T follicular helper cell (primary cell): ENCODE measurements at places on chromosomes 13 and 19.
A peak's percentile ranks its signal among the peaks of the same experiment; 100 is the strongest.

- DNase-seq, result no peak
These were observed 171.4 kb downstream of the OXGR1 start for GRCh38 chr13:96822895-96823294.

GRCh38 chr19:3154957-3155736 lies 19.3 kb downstream of the GNA15 start:
- DNase-seq, result peak; percentile 76

GRCh38 chr19:1379961-1380489 lies 3.7 kb upstream of the NDUFS7 start:
- no peak for DNase-seq

DNA sequence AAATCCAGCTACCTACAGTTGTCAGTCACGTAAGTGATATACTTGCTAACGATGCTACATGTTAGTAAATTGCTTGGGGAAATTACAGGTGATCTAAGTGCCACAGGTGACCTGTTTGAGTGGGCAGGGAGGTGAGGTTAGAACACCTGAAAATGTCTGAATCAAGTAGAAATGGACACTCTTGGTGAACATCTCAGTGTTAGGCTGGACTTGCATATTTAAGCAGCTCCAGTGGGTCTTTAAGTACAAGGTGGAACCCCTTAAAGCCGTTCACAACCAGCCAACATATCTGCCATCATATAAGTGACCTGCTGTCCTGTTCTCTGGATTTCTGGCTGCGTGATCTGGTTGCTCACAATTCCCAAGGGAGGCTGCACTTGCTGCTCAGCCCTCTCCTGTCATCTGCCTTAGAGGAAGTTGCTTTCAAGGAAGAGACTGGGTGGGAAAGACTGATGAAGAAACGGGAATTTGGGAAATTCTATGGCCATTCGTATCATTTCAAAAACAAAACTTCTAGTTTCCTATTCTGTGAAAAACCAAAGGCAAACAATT lies 244.0 kb downstream of the DCLK1 start:
- DNase-seq, result no peak

DNA sequence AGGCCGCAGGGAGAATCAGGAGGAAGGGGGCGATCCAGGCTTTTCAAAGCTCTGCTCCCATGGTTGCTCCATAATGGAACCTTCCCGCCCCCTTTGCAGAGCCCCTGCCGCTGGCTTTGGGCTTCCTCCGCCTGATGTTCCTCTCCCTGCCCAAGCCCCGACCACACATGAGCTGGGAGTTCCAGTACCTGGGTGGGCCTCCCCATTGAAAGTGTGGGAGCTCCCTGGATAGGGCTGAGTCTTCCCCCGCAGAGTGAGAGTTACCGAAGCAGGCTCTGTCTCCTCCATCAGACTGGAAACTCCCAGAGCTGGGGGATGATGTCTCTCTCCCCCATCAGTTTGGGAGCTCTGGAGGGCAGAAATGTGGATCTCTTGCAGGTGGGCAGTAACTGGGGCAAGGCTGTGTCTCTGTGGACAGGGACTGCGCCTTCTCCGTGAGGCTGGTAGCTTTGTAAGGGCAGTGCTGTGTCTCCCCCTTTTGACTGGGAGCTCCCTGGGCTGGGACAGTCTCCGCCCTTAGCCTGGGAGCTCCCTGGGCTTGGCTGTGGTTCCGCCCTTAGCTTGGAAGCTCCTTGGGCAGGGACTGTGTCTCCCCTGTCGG lies 722 bp downstream of the DCAF15 start:
- DNase-seq, result no peak

DNA sequence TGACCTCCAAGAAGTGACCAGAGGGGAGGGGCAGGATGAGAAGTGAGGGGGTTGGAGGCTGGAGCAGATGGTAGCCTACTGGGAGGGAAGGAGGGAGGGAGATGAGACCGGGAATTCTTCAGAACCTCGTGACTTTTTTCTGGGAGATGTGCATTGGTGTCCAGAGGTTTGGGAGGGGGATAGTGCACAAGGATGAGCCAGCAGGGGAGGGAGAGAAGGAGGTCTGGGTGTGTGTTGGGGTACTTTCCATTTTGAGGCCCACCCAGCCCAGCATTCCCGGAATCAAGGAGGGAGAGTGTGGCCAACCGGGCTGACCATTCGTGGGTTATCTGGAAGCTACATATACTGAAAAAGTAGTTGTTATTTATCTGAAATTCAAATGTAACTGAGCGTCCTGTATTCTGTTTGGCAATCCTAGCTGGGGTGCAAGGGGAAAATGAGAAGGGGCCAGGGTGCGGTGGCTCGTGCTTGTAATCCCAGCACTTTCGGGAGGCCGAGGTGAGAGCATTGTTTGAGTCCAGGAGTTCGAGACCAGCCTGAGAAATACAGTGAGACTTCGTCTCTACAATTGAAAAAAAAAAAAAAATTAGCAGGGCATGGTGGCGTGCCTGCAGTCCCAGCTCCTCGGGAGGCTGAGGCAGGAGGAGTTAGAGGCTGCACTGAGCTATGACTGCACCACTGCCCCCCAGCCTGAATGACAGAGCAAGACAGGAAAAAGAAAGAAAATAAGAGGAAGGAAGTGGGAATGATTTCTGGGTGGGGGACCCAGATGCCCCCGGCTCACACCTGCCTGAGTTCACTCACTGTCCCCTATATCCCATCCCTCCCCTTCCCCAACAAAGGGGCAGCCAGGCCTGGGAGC lies 4.4 kb upstream of the C3 start:
- no peak for DNase-seq

- DNase-seq, result no peak
These were observed 50.0 kb downstream of the STARD13 start for GRCh38 chr13:33235564-33235963.

- peak; percentile 81 for DNase-seq
These were observed 5.1 kb downstream of the BBC3 start for GRCh38 chr19:47225746-47226425.

- no peak for DNase-seq
These were observed 888 bp downstream of the NOTCH3 start for GRCh38 chr19:15199661-15200552.

GRCh38 chr19:33429891-33430673 lies 56.6 kb downstream of the CEBPG start:
- DNase-seq, result peak; percentile 37

DNA sequence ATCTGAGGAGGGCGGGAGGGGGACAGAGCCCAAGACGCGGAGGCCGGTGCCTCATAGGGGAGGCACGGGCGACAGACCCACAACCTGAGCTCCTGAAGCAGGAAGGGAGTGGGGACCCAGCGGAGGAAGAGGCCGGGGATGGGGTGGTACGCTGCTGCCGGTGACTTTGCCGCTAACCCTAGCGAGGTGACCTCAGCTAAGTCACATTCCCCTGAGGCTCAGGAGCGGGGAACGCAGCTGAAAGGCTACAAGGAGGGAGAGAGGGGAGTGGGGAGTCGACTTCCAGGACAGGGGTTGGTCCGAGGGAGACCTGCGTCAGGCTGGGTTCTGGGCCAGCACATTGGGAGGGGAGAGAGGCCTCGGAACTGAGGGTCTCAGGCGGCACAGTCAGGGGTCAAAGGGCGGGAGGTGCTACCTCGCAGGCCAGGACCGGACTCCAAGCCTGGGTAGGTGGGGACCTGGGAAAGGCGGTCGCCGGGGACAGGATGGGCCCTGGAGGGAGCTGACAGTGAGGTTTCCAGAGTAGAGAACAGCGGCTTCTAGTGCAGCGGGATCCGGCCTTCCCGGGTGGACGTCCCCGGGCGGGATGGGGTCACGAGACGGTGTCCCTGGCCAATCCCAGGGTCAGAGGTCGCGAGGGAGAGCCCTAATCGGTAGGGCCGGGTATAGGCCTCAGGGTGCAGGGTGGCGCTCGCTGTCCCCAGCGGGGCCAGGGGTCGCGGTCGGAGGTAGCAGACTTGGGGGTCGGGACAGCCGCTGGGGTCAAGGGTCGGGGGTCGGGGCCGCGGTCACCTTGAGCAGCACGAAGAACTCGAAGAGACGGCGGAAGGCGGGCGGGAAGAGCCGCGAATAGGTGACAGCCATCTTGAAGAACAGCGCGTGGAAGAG lies 699 bp downstream of the TMEM259 start:
- peak; percentile 38 for DNase-seq

DNA sequence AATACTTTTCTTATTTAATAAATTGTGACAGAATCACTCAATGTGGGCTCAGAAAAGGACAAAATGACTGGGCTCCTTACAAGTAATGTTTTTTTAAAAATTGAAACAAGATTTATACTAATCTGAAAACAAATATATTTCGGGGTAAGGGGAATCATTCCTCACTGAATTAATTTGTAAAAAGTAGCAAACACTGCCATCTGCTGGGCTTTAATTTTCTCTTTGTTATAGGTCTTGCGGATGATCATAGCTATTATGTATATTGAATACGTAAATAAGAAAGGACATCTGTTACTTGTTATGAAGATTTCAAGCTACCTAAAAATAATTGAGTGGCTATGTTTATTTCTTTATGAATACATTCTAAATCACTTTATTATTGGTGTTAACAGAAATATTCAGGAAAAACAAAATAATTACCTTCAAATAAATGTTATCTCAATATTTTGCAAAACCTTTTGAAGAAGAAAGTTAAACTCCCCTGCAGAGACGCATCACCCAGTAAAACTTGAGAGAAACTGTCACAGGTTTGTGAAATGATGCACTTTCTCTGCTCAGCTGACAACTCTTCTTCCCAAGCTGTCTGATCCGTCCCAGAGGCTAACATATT lies 17.8 kb upstream of the ENOX1 start:
- no peak for DNase-seq

- no peak for DNase-seq
These were observed 7.9 kb downstream of the TLE5 start for GRCh38 chr19:3054265-3054971.

DNA sequence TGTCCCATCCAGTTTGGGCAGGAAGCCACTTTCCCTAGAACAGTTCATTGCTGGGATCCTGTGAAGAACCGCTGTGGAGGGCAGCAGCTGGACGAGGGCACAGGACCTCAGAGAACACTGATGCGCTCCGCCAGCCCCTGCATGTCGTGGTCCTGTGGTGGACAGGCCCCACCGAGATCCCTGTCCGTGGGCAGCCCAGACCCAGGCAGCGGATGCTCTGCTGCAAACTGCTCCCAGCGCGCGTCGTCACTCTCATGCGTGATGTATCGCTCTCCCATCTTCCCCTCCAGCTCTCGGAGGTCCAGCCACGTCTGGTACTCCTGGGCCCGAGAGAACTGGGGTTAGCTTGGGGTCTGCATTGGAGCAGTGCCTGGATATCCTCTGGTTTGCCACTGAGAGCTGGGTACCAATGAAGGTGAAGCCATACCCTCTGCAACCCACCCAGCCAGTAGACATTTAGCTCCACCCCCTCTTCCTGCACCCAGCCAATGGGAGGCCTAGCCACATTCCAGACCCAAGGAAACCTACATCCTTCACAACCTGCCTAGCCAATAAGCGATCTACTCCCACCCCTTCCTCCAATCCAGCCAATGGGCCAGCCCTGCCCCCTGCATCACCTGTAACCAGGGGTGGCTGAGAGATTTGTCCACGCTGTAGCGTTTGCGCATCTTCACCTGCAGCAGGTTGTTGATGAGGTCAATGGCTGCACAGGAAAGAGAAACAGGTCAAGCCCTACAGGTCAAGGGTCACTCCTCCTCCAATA lies 13.6 kb upstream of the DACT3 start:
- DNase-seq, result no peak

GRCh38 chr13:111110054-111110453 lies 5.1 kb upstream of the ARHGEF7 start:
- DNase-seq, result no peak

- peak; percentile 21 for DNase-seq
These were observed 36.8 kb upstream of the C1QTNF9 start for GRCh38 chr13:24272452-24273161.

- no peak for DNase-seq
These were observed 133.9 kb downstream of the IRS2 start for GRCh38 chr13:109652531-109652930.

- DNase-seq, result peak; percentile 52
These were observed 12.5 kb downstream of the PBX4 start for GRCh38 chr19:19606021-19606420.

- DNase-seq, result no peak
These were observed 96.3 kb downstream of the DACH1 start for GRCh38 chr13:71770710-71771109.

- no peak for DNase-seq
These were observed 80.1 kb downstream of the ESD start for GRCh38 chr13:46716821-46717220.

DNA sequence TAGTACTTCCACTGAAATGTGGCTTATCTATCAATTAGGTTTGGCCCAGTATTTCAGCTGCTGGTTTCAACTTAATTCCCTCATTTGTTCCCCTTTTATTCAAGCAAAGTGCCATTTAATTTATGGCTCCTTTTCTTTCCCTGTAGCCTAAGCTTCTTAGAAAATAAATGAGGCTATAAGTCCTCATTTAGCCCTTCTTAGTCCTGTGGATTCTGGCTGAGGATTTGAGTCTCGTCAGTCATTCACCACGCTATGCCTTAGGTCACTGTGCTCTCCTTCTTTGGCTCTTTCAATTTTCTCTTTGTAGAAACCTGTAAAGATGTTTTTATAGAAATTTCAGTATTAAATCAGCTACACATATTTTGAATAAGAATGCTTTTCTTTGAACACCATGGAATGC lies 579.1 kb downstream of the GPC6 start:
- no peak for DNase-seq

- peak; percentile 33 for DNase-seq
These were observed 78.3 kb downstream of the CYSLTR2 start for GRCh38 chr13:48731957-48732569.

DNA sequence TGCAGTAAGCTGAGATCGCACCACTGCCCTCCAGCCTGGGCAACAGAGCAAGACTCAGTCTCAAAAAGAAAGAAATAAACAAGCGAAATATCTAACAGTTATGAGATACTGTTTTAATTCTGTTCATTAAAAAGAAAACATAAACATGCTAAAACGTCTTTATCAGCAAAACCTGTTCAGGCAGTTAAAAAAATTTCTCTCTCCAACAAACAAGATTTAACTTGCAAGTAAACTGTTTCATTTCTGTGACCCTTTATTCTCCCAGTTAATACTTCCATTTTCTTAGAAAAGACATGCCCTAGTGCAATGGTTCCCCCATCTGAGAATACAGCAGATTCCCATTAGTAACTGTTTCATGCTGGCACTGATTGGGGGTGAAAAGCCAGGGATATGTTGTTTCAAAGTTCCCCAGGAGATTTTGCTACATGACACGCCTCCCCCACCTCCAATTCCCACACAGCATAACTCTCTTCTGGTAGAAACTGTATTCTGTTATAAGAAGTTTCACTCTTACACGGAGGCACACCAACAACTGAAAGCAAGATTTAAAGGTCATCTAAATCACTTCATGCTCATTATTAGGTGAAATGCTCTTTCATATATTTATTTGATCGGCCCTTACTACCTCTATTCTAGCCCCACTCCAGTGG lies 24.4 kb downstream of the ELF1 start:
- DNase-seq, result no peak

DNA sequence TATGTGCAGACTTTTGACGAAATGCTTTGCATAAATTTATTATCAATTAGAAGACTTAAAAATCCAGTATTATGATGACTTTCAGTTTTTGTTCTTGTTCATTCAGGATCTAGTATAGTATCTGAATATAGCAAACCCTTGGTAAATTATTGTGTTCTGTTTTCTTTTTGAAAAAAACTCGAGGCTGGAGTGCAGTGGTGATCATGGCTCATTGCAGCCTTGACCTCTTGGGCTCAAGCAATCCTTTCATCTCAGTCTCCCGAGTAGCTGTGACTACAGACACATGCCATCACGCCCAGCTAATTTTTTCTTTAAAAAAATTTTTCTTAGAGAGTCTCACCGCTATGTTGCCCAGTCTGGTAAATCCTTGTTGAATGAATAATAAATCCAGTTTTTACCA lies 4.6 kb downstream of the FARP1 start:
- no peak for DNase-seq

GRCh38 chr19:4709440-4710280 lies 14.0 kb downstream of the DPP9 start:
- DNase-seq, result no peak

GRCh38 chr19:45355910-45356309 lies 14.5 kb downstream of the ERCC2 start:
- no peak for DNase-seq
